ENCODE measurements at places on chromosomes 2 and 18.

DNA sequence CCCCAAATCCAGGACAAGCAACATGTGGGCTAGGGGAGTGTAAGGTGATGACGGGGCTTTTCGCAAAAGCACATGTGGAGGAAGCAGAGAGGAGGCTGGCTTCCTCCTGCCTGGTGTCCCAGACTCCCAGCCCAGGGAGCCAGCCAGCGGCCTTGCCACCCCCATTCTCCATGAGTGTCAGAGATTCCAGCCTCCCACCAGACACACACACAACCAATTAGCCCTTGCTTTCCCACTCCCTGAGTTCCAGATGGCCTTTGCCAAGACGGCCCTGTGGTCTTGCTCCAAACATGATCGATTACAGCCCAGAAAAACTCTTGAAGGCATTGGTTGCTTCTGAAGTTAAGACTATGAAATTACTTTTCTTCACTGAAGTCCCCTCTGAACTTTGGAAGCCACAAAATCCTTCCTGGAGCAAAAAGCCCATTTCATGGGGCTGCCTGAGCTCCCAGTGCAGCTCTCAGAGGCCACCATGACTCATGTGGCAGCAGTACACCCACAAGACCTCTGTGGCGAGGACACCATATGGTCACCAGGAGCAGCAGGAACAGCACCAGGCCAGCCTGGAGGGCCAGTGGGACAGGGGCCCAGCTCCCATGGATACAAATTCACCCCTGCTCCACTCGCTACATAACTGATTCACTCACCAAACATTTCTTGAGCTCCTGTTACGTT lies 69.1 kb upstream of the PID1 start:
- no peak for DNase-seq

DNA sequence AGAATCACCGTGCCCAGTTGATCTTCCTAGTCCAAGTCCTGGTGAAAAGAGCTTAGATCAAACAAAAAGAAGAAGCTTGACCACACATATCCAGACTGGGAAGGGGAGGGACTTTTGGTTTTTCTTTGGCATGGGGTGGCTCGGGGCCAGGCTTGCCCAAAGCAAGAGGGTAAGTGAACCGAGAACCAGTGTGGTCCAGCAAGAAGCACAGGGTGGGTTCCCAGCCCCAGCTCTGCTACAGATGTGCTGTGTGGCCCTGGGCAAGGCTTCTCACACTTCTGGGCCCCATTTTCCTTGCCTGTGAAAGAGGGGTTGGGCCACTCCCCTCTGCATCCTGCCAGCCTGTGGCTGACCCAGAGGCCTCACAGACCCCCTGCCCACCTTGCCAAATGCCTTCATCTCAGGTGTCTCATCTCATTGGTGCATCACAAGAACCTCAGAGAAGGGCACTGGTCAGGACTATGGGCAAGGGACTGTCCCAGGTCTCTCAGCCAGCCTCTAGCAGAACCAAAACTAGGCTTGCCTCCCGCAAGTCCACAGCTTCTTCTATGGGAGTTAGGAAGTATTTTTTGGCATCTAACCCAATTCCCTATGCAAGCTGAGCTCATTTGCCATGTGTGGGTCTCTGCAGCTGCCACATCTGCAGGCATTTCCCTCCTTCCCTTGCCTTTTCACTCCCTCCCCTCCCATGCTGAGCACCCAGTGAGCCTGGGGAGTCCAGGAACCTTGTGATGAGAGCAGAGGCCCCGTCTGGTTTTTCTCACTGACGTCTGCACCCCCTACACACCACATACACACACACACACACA lies 6.9 kb downstream of the ATP6V1B1 start:
- no peak for DNase-seq

DNA sequence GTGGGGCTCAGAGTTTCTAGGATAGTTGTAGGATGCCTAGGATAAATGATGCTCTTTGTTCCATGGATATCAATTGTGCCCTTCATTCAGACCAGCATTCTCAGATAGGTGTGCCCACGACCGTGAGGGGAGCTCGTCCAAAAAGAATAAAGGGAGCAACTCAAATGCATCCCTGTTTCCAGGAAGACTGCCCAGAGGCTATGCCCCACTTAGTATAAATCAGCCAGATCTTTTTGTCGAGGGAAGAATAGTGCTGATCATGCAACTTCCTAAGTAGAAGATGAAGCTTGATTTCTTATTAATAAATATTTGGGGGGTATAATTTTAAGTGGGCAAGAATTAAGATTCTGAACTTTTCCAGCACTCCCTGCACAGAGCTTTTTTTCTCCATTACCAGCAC lies 450.2 kb downstream of the ARHGAP15 start:
- DNase-seq = no peak

GRCh38 chr2:76564734-76565133 lies 854.0 kb upstream of the GCFC2 start:
- DNase-seq = no peak

GRCh38 chr18:3358310-3358709 lies 91.7 kb upstream of the TGIF1 start:
- no peak for DNase-seq

- DNase-seq = no peak
Measured at GRCh38 chr2:30567317-30567716, 120.3 kb downstream of the LCLAT1 start.

GRCh38 chr2:172241222-172241621 lies 138.5 kb upstream of the DLX2 start:
- no peak for DNase-seq

DNA sequence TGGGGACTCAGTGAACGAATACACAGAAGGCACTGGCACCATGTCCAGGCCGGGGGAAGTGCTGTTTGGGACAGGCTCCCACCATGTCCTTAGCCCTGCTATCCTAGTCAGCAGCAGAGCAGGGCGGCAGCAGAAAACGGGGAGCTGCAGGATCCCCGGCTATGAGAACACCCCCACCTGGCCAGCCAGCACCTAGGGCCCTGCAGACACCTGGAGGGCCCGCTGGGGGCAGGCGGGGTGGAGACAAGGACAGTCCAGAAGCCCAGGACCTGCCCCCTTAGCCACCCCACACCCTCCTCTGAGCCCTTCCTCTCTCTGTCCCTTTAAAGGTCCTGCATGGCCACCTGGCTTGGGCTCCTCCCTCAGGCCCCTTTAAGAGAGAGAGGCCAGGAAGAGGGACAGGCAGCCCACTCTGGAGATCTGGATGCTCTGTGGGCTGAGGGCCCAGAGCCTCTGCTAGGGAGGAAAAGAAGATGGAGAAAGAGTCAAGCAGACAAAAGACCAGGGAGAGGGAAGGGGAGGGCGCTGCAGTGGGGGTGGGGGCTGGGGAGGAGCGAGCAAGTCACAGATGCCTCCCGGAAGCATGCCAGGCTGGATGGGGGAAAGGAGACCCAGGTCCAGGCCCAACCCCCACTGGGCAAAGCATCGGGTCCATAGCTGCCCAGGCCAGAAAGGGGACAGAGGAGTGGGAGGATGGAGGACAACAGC lies 48.6 kb downstream of the BIN1 start:
- no peak for DNase-seq

DNA sequence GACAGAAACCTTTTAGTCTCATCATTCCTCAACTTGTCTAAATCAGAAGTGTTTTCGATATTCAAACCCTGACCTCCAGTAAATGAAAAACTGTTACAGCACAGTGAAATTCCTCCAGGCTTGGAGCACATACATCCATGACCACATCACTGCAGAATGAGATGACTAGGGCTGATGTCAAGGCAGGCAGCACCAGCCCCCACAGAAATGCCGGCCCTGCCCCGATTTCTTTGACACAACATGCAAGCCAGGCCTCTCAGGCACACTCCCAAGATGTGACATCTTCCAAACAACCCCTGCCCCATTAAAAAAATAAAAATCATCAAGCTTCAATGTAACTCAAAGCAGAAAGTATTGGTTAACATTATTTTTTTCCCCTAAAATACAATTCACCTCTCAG lies 103.3 kb downstream of the CTAGE1 start:
- DNase-seq = no peak

DNA sequence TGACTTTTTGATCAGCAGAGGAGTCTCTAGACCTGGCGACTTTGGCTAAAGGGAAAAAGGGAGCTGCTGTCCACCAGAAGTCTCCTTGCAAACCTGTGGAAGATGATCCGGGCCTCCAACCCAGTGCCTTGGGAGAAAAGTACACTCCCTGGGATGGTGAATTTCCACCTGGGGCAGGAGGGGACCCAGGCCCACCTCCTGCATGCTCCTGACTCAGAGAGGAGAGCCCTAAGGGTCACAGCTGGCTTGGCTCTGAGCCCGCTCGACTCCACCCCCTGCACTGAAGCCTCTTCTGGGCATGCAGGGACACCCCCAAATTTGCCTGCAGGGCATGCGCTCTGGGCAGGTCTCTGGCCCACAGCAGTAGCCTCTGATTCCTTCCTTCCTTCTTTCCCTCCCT lies 66.5 kb downstream of the PDCL3 start:
- no peak for DNase-seq

GRCh38 chr2:50408053-50408452 lies 623.9 kb downstream of the NRXN1 start:
- no peak for DNase-seq

GRCh38 chr2:224650815-224651439 lies 65.2 kb downstream of the CCDC195 start:
- peak; percentile 42 for DNase-seq

DNA sequence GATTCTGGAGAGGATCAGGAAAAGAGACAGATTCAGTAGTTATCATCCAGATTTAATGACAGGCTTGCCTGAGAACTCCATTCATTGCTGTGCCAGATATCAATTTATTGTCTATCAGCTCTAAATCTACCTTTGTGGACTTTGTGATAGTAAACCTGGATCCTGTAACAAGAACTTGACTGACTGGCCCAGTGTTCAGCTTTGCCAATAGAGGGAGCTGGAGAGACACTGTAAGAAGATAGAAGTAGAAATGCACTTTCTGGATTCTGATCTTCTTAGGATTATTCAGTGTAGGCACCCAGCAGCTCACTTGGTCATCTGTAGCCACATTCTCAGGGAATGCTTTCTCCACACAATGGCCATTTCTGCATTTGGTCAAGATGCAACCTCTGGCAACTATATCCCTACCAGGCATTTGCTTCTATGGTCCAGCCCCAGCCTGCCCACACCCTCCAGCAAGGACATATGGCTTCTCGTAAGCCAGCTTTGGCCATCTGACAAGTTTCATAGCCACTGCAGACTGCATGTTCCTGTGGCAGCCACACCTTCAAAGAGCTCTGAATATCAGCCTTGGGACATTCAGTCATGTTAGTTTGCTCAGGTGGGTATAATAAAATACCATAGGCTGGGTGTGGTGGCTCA lies 6.1 kb upstream of the SERPINB8 start:
- peak; percentile 33 for DNase-seq

GRCh38 chr2:194464964-194465638 lies 1191.9 kb upstream of the SLC39A10 start:
- no peak for DNase-seq

DNA sequence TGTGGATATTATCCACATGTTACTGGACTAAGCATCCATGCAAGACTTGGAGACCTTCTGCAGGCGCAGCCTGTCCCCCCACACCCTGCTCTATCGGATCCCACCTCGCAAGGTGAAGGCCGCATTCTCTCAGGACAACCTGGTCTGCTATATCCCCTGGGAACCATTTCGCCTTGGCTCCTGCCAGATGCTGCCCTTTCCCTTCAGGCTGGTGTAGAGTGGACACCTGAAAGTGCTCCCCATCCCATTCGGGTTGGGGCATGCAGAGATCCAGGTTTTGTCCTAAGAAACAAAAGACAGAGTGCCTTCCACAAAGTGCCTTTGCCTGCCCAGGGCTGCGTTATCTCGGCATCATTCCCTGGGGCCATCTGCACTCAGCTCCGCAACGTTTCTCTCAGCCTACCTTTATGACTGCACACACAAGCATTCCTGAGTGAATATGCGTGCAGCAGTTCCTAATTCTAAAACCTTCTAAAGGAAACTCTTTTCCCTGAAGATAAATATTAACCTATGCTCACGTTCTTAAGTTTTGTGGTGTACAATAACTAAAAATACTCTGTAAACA lies 20.5 kb downstream of the FHL2 start:
- DNase-seq = no peak

GRCh38 chr18:2515908-2516625 lies 55.2 kb downstream of the METTL4 start:
- DNase-seq = no peak

GRCh38 chr2:235737840-235738239 lies 244.0 kb downstream of the AGAP1 start:
- no peak for DNase-seq

GRCh38 chr2:209648714-209649113 lies 122.9 kb upstream of the UNC80 start:
- no peak for DNase-seq

DNA sequence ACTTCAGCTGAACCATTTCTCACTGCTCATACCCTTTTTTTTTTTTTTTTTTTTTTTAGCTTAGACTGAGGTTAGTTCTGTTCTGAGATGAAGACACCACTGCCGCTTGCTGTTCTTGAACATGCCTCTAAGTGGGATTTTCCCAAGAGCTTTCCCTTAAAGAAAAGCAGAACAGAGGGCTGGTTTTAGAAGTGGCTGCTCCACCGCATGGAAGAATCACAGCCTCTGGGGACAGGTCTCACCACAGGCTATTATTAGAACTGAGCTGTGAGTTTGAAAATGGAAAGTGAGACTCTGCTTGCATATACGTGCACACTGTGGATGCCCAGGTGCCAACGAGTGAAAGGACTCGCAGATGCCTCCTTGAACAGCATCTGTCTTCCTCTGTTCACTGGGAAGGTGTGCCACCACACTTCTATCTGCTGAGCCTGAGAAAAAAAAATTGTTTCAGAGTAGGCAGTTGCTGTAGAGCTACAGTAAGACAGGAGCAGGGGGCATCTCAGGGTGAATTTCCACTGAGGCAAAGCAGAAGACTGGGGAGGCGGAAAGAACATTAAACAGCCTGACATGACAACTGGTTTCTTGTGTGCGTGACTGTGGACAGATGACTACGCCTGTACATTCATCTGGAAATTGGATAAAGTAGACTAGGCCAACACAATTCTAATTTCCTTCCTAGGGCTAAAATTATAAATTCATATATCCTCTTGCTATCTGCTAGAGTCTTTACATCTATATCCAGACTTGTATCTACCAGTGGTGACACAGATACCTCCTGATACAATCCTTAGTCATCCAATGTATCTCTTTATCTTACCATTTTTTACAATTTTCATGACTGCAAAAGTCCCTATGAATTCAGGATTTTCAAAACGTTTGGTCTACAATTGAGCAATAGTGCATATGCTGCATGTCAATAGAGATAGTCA lies 1045.7 kb upstream of the CELF4 start:
- DNase-seq = no peak

- no peak for DNase-seq
Measured at GRCh38 chr2:8577573-8577972, 104.3 kb upstream of the ID2 start.

All from SHP77 treated with DMSO at 0.1 percent for 48 hours (cell line).